Ovary (tissue), 10 donors: ENCODE measurements at places on chromosomes 12 and 14.
A peak's percentile ranks its signal among the peaks of the same experiment; 100 is the strongest.

- no peaks in the 10 kb centered on the region for H3K4me1 ChIP-seq
- H3K36me3 ChIP-seq = no peaks in the 10 kb centered on the region
These were observed 232.9 kb upstream of the CPNE8 start for GRCh38 chr12:39138268-39138667.

DNA sequence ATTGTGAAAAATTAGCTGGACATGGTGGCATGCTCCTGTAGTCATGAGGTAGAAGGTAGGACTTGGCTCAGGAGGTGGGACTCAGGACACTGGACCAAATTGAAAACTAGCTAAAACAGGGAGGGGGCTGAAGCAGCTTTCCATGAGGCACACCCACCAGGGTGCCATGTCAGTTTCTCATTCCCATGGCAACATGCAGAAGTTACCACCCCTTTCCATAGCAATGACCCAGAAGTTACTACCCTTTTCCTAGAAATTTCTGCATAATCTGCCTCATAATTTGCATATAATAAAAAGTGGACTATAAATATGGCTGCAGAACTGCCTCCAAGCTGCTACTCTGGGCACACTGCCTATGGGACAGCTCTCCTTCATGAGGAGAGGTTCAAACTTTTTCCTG is 38.5 kb downstream of the ERO1A start:
- H3K4me1 ChIP-seq = no peaks in the 10 kb centered on the region
- H3K4me3 ChIP-seq = no peak overlapping the region
- H3K27ac ChIP-seq = no peak overlapping the region
- no peaks in the 10 kb centered on the region for H3K27me3 ChIP-seq
- DNase-seq = no peak

DNA sequence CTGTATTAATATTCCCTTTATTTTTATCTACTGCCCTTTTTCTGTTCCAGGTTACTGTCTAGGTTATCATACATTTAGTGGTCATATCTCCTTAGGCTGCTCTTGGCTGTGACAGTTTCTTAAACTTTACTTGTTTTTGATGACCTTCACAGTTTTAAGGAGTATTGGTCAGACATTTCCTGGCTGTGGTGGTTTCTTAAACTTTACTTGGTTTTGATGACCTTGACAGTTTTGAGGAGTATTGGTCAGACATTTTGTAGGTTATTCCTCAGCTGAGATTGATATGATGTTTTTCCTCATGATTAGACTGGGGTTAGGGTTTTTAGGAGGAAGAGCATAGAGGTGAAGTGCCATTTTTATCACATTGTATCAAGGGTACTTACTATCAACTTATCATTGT is 36.4 kb downstream of the CCDC91 start:
- no peaks in the 10 kb centered on the region for H3K27me3 ChIP-seq
- H3K36me3 ChIP-seq = no peaks in the 10 kb centered on the region
- H3K4me1 ChIP-seq = no peaks in the 10 kb centered on the region
- no peak overlapping the region for H3K27ac ChIP-seq
- DNase-seq = no peak

DNA sequence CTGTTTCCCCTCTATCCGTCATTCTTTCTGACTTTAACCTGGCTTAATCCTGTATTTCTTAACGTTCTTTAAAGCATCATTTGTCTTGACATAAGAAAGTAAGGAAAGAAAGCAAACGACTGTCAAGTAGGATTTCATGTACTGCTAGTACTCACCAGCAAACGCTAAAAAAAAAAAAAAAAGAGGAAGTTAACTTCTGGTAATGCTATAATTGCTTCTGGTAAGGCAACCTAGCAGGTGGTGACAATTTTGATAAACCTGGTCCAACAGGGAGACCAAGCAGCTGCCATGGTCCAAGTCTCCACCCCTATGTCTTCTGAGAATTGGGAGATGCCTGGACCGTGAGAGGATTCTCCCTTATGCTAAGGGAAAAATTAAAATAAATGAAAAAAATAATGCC is 306.6 kb downstream of the DAD1 start:
- no peaks in the 10 kb centered on the region for H3K4me1 ChIP-seq
- H3K27ac ChIP-seq = no peak overlapping the region
- no peak for DNase-seq
- no peaks in the 10 kb centered on the region for H3K27me3 ChIP-seq
- no peak overlapping the region for H3K4me3 ChIP-seq

GRCh38 chr14:75307700-75308379 is 29.2 kb downstream of the FOS start:
- H3K36me3 ChIP-seq = no peaks in the 10 kb centered on the region
- no peaks in the 10 kb centered on the region for H3K4me1 ChIP-seq
- H3K27me3 ChIP-seq = no peaks in the 10 kb centered on the region
- DNase-seq = peak; percentile 91

DNA sequence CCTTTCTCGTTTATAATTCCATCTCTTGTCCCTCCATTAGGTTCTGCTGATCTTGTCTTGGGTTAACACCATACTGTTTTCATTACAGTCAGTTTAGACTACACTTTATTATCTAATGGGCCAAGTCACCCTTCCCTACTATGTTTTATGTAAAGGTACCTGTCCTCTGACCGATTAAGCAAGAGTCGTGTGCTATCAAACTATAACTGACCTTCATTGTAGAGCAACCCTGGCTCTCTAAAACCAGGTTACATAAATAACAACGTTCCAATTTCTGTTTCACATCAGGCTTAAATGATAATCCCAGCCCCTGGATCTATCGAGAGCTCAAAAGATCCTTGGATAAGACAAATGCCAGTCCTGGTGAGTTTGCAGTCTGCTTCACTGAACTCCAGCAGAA is 16.7 kb downstream of the OAS2 start:
- H3K4me1 ChIP-seq = no peaks in the 10 kb centered on the region
- no peak overlapping the region for H3K27ac ChIP-seq
- H3K36me3 ChIP-seq = no peaks in the 10 kb centered on the region
- H3K4me3 ChIP-seq = no peak overlapping the region

DNA sequence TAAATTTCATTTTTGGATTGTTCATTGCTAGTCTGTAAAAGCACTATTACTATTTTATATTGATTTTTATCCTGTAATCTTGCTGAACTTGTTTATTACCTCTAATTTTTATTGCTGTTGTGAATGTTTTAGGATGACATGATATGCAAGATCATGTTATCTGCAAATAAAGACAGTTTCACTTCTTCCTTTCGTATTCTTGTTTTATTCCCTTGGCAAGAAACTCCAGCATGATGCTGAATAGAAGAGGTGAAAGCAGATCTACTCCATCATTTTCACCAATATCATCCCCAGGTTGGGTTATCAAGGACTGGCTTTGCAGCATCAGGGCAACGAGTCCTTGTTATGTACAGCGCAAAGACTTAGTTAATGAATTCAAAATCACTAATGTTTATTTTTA is 2.7 kb upstream of the CLECL1 start:
- no peak for DNase-seq
- no peaks in the 10 kb centered on the region for H3K4me1 ChIP-seq
- no peaks in the 10 kb centered on the region for H3K36me3 ChIP-seq
- H3K27ac ChIP-seq = no peak overlapping the region

GRCh38 chr14:85953265-85953664 is 423.3 kb downstream of the FLRT2 start:
- no peaks in the 10 kb centered on the region for H3K27me3 ChIP-seq
- no peak for DNase-seq
- no peaks in the 10 kb centered on the region for H3K36me3 ChIP-seq
- no peak overlapping the region for H3K4me3 ChIP-seq
- H3K4me1 ChIP-seq = no peaks in the 10 kb centered on the region
- H3K27ac ChIP-seq = no peak overlapping the region

DNA sequence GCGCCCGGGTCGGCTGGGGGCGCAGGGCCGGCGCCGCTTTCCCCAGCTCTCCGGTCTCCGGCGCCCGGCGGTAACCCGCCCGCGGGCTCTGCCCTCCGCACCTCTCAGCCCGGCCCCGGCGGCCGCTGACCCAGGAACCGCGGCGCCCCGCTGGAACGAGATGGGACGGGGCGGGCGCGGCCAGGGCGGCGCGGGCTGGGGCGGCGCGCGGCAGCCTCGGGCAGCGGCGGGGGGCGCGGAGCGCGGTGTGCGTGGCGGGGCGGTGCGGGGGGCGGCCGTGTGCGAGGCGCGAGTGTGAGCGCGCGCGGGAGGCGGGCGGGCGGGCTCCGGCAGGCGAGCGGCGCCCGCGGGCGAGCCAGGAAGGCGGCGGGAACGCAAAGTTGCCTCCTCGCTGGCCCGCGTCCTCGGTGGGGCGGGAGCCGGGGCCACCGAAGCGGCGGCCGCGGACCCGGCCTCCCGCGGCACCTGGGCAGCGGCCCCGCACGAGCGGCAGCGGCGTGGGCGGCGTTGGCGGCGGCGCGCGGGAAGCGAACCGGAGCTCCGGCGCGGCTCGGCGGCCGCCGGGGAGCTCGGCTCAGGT is 671 bp upstream of the DIO3 start:
- DNase-seq = no peak
- H3K27ac ChIP-seq = no peak overlapping the region
- H3K36me3 ChIP-seq = no peaks in the 10 kb centered on the region

DNA sequence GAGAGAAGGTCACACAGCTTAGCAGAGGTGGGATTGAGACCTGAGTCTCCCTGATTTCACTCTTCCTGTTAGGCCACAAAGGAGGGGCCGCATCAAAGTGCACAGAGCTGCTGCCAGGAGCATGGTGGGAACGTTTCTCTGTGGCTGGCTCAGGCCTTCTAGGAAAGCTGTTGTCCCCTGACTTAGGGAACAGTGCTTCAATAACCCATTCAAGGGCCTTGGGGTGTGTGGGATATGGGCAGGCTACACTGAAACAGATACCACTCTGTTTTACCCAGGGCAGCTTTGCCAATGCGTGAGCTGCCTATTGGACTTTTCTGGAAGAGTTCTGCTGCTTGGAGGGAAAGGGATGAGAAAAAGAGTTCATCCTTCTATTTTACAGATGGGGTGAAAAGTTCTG is 110.0 kb downstream of the ADCK1 start:
- H3K27ac ChIP-seq = no peak overlapping the region
- DNase-seq = no peak
- H3K4me3 ChIP-seq = no peak overlapping the region
- H3K27me3 ChIP-seq = no peaks in the 10 kb centered on the region
- no peaks in the 10 kb centered on the region for H3K4me1 ChIP-seq

- H3K27ac ChIP-seq = no peak overlapping the region
- H3K4me3 ChIP-seq = no peak overlapping the region
- H3K4me1 ChIP-seq = no peaks in the 10 kb centered on the region
These were observed 17.2 kb downstream of the FAM234B start for GRCh38 chr12:13061377-13061776.

DNA sequence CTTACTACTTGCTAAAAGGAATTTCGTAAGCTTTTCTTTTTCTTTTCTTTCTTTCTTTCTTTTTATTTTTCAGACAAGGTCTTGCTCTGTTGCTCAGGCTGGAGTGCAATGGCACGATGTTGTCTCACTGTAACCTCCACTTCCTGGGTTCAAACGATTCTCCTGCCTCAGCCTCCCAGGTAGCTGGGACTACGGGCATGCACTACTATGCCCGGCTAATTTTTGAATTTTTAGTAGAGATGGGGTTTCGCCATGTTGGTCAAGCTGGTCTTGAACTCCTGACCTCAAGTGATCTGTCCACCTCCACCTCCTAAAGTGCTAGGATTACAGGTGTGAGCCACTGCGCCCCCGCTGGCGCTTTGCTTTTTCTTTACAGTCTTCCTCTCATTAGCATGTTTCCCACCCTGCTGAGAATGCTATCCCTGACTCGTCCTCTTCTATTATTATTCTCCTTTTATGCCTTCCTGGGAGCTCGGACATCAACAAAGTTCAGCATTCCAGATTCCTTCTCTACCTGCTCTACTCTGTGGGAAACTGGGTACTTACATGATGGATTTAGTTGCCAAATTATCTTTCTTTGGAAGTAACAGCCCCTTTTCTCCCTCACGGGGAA is 3.1 kb downstream of the MTHFD1 start:
- no peak overlapping the region for H3K4me3 ChIP-seq
- no peaks in the 10 kb centered on the region for H3K36me3 ChIP-seq
- no peak for DNase-seq
- peaks cover 1% of the 10 kb centered on the region for H3K4me1 ChIP-seq
- no peak overlapping the region for H3K27ac ChIP-seq
- no peaks in the 10 kb centered on the region for H3K27me3 ChIP-seq

GRCh38 chr12:29067430-29067829 is 81.6 kb upstream of the FAR2 start:
- no peak for DNase-seq
- no peak overlapping the region for H3K4me3 ChIP-seq
- H3K27ac ChIP-seq = no peak overlapping the region
- H3K4me1 ChIP-seq = no peaks in the 10 kb centered on the region

- H3K4me1 ChIP-seq = no peaks in the 10 kb centered on the region
- H3K27ac ChIP-seq = no peak overlapping the region
- H3K36me3 ChIP-seq = no peaks in the 10 kb centered on the region
- no peak overlapping the region for H3K4me3 ChIP-seq
- DNase-seq = peak; percentile 77
These were observed 14.8 kb downstream of the PROX2 start for GRCh38 chr14:74860899-74861733.

- no peak for DNase-seq
- H3K4me3 ChIP-seq = no peak overlapping the region
- H3K27me3 ChIP-seq = no peaks in the 10 kb centered on the region
- H3K27ac ChIP-seq = no peak overlapping the region
These were observed 7.7 kb downstream of the THAP2 start for GRCh38 chr12:71671816-71672215.

DNA sequence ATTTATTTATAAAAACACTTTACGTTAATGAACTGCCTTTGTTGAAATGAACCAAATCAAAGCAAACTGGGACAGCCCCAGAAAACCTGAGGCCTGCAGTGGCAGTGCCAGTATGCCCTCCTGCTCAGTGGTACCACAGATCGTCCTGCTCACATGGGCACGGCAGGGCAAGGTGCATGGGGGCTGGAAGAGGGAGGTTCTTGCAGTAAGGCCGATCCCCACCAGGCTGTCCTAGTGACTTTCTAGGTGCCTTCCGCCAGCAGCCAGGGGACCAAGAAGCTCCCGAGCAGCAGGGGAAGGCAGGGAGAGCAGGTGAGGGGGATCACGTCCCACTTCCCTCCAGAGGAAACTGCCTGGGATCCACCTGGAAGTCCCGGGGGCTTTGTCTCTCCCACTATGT is 63.9 kb downstream of the TESC start:
- peaks cover 14% of the 10 kb centered on the region for H3K4me1 ChIP-seq
- DNase-seq = no peak
- H3K36me3 ChIP-seq = no peaks in the 10 kb centered on the region
- no peaks in the 10 kb centered on the region for H3K27me3 ChIP-seq
- no peak overlapping the region for H3K27ac ChIP-seq

- no peaks in the 10 kb centered on the region for H3K36me3 ChIP-seq
- H3K4me3 ChIP-seq = no peak overlapping the region
- H3K27me3 ChIP-seq = no peaks in the 10 kb centered on the region
- DNase-seq = no peak
- H3K4me1 ChIP-seq = peaks cover 12% of the 10 kb centered on the region
These were observed 30.2 kb upstream of the EVL start for GRCh38 chr14:100034961-100035500.

DNA sequence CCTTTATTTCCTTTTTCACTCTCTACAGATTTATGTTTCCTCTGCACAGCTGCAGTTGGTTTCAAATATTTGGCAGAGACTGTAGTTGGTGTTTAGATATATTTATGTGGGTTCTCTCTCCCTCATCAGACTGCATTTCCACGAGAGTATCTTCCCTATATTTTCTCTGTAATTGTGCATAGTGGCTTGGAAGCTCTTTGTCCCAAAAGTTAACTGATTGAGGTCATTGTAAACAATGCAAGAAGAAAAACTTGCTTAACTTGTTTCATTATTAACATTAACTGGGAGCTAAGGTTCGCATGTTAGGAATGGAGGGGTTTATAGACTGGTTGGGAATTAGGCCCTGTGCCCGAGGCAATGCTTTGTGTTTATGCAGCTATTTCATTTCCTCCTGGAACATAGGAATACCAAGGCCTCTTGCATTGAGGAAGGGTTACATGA is 216.9 kb upstream of the HMGA2 start:
- H3K27ac ChIP-seq = no peak overlapping the region
- H3K4me1 ChIP-seq = no peaks in the 10 kb centered on the region
- no peak overlapping the region for H3K4me3 ChIP-seq
- no peaks in the 10 kb centered on the region for H3K36me3 ChIP-seq
- no peaks in the 10 kb centered on the region for H3K27me3 ChIP-seq
